Stimulated activated CD4-positive, alpha-beta T cell treated with anti-CD3 and anti-CD28 coated beads, Interleukin-2, amount 100 ng/mL, for 24 hours (primary cell): ENCODE measurements at places on chromosomes 13 and 19.

DNA sequence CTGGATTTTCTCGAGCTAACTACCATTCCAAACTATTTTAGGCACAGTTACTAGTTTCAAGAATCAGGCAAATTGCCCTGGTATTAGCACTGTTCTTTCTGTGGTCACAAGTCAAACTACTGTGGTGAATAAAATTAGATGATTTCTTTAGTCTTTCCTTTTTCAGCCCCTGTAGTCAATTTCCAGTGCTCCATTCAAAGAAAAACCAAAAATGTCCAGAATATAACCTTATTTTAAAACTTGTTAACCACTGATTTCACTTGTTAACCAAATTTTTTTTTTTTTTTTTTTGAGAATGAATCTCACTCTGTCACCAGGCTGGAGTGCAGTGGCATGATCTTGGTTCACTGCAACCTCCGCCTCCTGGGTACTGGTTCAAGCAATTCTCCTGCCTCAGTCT is 50.6 kb upstream of the USPL1 start:
- DNase-seq, result no peak

GRCh38 chr13:100300708-100301107 is 211.8 kb downstream of the PCCA start:
- no peak for DNase-seq

DNA sequence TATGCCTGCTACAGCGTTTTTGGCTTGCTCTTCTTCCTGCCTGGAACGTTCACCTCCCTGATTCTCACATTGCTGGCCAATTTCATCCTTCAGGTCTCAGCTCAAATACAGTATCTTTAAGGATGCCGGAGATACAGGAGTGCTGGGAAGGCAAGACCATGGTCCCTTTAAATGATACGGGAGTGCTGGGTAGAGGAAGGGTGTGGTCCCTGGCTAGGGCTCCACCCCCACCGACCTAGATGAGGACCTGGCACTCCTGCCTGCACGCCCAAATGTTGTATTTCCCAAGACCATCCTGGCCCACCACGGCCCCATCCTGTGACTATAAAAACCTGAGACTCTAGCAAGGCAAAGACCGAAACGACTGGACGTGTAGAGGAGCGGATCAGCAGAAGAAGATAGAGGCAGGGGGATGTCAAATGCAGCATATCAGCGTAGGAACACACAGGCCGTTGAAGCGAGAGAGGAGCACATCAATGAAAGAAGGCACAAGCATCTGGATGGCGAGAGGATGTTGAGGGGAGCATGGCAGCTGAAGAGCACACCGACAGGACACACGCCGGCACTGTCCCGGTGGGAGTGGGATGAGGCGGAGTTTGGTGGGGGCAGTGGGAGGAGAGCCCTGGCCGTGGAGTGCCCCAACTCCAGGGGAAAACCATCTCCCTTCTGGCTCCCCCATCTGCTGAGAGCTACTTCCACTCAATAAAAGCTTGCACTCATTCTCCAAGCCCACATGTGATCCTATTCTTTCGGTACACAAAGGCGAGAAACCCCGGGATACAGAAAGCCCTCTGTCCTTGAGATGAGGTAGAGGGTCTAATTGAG is 74.0 kb downstream of the PCDH9 start:
- DNase-seq, result no peak

DNA sequence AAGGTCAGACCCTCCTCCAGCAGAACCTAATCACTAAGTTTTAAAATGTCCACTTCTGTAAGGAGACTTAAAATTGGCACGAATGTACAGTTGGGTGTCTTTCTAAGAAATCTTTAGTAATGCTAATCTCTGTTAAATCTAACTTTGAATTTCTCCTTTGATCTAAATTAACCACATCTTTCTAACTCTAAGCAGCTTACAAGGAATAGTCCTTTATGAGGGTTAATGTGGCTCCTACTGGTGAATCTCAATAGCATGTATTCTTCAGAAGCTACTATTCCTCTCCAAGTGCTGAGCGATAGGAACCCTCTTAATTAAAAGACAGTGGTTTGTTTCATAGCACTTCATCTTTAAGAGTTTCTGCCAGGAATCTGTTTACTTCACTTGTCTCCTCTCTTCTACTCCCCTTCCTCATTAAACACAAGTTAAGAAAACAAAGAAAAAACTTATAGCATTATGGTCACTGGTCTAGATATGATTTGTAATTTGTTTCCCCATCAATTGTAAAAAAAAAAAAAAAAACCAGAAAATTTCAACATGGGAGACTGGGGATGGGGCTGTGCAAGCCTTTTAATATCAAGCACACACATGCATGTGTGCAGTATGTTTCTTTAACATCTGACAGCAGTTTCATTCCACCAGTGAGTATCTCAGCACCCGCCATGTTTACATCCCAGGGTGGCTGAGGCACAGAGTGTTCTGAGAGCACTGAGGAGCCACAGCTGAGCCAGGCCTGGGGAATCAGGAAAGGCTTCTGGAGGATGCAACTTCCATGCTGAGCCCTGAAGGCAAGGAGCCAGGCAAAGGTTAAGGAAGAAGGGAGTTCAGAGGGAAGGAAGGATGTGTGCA is 57.7 kb downstream of the ATP7B start:
- DNase-seq, result no peak
